NCI-H774 (cell line): ENCODE measurements at places on chromosomes 7 and 10.

GRCh38 chr10:93235686-93236085 lies 162.0 kb downstream of the CYP26A1 start:
- no peak for DNase-seq

DNA sequence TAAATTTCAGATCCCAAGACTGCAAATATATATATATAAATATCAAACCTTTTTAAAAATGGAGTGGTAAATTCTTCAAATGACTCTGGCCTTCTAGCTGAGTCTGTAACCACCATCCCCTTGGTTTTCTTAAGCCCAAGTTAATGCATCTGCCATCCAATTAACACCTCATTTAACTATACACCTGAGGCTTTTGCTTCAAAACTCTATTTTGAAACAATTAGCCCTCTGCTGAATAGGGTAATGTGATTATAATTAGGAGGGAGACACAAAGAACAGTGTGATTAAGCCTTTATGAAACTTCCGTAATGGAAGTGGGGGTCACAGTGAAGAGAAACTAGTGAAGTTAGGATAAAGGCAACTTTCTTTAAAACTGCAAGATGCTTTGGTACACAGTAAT lies 83.6 kb downstream of the GPR37 start:
- DNase-seq: no peak

DNA sequence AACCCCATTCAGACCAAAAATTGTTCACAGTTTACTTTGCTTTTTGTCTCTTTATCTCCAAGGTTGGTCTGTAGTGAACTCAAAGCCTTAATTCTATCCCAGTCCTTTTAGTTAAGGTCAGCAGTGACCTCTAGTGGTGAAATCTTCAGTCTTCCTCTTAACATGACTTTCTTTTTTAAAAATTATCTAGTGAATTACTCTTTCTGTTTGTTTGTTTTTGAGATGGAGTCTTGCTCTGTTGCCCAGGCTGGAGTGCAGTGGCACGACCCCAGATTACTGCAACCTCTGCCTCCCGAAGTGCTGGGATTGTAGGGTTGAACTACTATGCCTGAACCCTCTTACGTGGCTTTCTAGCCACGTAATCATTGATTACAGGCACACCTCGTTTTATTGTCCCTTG lies 25.0 kb downstream of the ZNF487 start:
- DNase-seq: peak; percentile 86

- DNase-seq: no peak
These were observed 90.8 kb downstream of the KIAA1217 start for GRCh38 chr10:24299578-24300260.

DNA sequence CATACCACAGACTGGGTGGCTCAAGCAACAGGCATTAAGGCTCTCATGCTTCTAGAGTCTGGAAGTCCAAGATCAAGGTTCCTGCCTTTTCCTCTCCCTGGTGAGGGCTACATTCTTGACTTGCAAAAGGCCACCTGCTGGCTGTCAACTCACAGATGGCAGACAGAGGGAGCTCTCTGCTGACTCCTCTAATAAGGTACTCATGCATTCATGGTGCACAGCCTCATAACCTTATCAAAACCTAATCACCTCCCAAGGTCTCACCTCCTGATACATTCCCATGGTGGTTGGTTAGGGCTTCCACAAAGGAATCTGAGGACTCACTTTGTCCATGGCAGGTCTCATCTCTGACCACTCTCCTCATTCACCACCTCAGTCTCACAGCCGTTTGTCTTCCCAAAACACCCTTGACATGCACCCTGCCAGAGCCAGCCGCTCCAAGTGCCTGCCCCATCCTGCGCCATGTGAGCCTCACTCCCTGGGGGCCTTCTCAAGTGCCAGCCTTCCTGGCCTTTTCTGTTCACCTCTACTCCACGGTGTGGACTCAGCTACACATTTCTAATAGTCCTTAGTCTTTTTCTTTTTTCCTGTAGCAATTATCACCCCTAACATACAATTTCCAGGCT lies 400.3 kb upstream of the ADARB2 start:
- peak; percentile 12 for DNase-seq

- no peak for DNase-seq
These were observed 203.6 kb downstream of the SH2D4B start for GRCh38 chr10:80741278-80741677.

DNA sequence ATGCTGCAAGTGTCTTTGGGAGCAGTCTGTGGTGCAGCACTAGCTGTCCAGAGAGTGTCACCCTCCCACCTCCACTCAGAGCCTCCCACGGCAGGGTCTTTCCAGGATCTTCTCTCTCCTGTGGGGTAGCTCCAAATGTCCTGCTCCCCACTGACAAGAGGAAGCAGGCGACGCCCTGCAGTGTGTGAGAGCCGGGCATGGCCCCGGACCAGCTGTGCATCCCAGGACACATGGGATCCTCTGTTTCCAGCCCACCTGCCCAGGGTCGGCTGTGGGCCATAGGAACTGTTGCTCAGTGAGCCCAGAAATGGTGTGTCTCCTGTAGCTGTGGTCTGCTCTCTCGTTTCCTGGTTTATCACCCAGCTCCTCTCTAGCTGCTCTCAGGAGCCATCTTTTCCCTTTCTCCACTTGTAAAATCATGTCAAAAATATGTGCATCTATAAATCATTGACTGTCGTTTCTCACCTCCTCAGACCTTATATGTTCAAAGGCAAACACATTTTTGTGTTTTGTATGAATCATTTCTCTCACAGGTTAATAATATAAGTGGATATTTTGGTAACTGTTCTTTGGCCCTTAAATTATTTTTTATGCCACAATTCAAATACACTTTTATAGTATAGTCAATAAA lies 74.9 kb downstream of the VWC2 start:
- DNase-seq: no peak

DNA sequence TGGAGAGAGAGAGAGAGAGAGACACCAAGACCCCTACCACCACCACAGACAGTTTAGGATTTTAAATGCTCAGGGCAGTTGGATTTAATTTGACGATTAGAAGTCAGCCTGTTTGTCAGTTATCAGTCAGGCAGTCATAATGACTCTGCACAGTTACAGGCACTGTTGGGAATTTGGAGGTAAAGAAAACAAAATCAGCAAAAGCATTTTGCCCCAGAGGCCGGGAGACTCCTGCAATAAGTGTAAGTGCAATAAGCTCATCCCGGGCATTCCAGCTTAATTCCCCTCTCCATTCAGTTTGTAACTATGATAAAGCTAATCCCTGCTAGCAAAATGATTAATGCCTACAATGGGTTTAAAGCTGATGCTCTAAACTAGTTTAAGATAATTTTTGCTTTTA lies 13.5 kb downstream of the SEMA3C start:
- no peak for DNase-seq

DNA sequence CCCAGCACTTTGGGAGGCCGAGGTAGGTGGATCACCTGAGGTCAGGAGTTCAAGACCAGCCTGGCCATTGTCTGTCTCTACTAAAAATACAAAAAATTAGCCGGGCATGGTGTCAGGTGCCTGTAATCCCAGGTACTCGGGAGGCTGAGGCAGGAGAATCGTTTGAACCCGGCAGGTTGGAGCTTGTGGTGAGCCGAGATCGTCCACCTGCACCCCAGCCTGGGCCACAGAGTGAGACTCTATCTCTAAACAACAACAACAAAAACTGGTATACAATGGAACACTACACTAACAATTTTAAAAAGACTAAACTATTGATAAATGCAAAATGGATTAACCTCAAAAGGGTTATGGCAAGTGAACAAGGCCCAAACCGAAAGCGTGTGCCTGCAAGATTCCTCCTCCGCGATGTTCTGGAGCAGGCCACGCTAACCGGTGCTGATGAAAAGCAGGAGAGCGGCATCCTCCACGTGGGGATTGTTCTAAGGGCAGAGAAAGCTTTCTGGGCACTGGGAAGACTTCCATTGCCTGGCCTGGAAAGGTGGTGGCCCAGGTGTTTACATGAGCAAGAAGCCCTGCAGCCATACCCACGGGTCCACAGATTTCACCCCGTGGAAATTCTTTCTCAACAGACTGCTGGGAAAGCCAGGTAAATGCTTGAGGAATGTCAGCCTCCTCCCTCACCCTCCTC lies 53.8 kb downstream of the PDGFA start:
- no peak for DNase-seq

DNA sequence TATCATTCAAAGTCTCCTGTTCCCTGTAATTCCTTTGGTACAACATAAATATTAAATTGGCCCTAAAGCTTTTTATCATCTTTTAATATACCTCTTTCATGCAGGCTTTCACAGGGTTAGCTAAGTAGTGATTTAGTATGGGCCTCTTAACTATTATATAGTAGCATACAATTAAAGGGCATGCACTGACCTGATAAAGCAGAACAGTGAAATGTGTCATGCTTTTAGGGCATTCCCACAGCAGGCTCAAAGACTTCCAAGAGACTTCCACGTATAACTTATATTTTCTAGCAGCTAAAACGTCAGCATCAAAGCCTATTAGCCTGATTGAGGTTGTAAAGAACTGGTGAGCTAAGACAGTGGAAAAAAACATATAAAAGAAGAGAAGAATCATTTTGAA lies 35.3 kb downstream of the SAMD8 start:
- DNase-seq: no peak

GRCh38 chr7:25846722-25847121 lies 305.3 kb upstream of the NFE2L3 start:
- no peak for DNase-seq

DNA sequence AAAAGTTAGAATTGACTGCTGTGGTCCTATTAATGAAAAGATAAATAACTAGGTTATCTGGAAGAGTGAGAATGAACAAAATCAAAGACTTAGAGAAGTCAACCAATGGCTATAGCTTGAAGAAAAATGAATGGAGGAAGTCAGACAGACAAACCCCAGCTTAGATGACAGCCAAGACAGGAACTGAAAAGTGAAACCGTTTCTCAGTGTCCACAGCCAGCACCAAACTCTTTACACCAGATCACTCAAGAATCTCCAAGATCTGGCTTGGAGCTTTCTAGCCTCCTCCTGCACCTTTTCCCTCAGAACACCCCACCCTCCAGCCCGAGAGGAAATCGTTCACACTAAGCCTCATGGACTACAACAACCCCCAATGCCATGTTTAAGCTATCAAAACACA lies 167.0 kb downstream of the SFMBT2 start:
- no peak for DNase-seq
